GM03348 (cell line): ENCODE measurements at places on chromosomes 3 and 15.

- DNase-seq = no peak
Measured at GRCh38 chr3:58180099-58180880, 30.5 kb downstream of the DNASE1L3 start.

DNA sequence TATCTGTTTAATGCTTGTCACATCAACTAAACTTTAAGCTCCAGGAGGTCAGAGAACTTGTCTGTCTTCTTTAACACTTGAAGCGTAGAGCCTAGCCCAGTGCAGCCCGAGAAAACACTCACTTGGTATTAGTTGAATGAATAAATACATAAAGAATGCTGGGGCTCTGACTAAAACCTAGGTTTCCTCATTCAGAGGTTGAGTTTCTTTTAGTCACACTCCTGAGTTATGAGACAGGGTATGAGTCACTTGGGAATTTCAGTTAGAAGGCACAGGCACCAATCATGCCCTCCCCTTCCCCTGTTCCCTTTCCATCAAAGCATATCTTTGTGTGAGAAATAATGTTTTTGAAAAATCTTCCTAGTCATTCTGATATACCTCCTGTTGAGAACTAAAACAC, 589.8 kb upstream of the DPPA4 start:
- DNase-seq = peak; percentile 84

- DNase-seq = no peak
Measured at GRCh38 chr3:67033079-67033478, 35.0 kb downstream of the KBTBD8 start.

GRCh38 chr15:60458721-60459120, 20.2 kb downstream of the ICE2 start:
- no peak for DNase-seq

- no peak for DNase-seq
Measured at GRCh38 chr3:57942872-57943283, 65.3 kb upstream of the FLNB start.
